ENCODE measurements at places on chromosomes 4 and X.

GRCh38 chr4:69984030-69984443 lies 11.7 kb upstream of the STATH start:
- DNase-seq: no peak

DNA sequence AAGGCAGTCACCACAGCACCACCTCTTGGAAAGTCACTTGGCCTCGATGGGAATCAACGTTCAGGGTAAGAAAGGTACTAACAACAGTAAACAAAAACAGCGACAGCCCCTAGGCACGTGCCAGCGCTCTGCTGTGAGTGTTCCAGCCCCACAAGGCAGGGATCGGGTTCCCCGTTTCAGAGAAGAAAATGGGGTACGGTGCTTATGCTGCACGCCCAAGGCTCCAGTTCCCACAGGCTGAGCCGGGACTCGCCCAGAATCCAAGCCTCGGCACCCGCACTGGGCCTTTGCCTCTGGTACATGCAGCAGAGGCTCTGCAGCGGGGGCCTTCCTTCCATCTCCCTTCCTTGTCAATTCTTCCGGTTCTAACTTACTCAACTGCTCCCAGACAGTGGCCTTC lies 37.3 kb downstream of the WDR1 start:
- DNase-seq: no peak

GRCh38 chr4:118968005-118968404 lies 79.4 kb downstream of the SYNPO2 start:
- no peak for DNase-seq

DNA sequence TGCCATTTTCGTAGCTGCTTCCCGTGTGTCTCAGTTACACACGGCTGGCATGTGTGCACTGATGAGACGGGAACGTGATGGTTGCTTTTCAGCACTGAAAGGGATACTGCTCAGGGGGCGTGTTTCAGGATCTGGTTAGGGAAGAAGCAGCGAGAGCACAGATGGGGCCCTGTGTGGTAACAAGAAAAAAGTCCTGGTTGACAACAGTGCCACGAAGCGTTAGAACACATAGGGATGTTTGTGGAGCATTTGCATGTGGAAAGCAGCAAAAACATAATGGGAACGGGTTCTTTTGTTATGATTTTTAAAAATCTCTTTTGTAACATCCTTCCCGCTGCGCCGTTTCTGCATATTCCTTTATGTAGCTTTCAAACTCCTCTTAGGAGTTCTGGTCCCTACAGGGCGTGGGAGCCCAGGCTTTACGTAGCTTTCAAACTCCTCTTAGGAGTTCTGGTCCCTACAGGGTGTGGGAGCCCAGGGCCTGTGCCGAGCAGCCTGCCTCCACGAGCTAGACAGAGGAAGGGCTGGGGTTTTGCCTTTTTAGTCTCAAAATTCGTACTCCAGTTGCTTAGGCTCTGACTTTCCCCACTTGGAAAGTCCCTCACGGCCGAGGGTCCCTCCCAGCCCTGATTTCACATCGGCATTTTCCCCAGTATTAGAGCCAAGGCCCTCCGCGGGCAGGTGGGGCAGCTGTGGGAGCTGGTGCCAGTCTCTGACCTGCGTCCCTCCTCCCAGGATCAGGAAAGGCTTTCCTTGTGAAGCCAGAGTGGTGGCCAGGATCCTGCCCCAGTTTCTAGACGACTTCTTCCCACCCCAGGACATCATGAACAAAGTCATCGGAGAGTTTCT lies 11.0 kb upstream of the MSANTD1 start:
- DNase-seq: no peak

DNA sequence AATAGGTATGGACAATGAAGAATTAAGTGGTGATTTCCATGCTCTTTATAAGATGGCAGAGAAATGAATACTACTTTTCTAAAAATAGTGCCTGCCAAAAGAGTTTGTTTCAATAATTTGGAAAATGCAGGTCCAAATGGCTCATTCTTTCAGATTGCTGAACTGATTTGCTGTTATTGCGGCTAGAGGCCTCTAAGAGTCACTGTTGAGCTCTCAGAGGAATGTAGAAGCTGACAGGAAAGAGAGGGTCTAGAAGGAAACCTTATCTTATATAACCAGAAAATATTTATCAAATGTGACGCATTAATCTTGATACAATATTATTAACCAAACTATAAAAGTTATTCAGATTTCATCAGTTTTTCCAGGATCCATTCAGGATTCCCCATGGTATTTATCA lies 65.7 kb upstream of the PAGE1 start:
- DNase-seq: no peak

DNA sequence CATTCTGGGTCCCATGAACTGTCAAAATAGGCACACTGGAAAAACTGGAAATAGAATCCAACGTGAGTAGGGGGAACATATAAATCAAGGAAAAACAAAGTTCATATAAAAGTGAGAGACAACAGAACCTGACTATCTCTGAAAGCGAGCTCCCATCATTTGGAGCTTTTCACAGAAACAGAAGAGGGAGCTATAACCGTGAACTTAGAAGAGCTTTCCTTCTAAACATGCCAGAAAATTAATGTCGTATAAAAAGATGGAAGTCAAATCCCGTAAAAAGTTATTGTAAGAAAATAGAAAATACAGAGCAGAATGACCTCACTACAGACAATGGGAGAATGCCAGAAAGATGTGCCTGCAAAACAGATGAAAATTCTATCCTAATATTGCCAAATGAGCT lies 23.9 kb upstream of the HSD17B10 start:
- no peak for DNase-seq

DNA sequence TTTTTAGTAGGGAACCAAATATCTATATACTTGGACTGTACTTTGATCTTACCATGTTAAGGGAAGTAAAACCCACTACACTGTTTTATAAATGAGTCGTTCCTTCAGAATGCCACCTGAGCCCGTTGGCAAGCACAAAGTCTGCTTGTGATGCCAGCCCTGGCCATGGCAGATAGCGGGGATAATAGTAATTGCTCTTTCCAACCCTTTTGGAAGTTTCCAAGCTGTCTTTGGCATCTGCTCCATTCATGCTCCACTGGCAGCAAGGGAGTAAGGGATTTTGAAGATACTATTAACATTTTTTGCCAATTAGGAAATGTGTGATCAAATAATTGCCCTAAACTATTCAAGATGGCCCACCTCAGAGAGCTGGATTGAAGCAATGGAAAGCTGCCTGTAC lies 689.2 kb upstream of the SLIT2 start:
- no peak for DNase-seq

GRCh38 chr4:18214411-18215055 lies 193.0 kb upstream of the LCORL start:
- DNase-seq: no peak
